Transverse colon (tissue), 4 donors: ENCODE measurements at places on chromosomes 13 and 19.

GRCh38 chr19:50820086-50820485 lies 3.5 kb downstream of the KLK1 start:
- DNase-seq = peak; percentile 43

GRCh38 chr19:20186174-20186573 lies 19.2 kb downstream of the ZNF486 start:
- DNase-seq = no peak

- no peak for DNase-seq
Measured at GRCh38 chr13:112952759-112953551, 16.1 kb upstream of the MCF2L start.

- no peak for DNase-seq
Measured at GRCh38 chr13:23806874-23807526, 82.2 kb downstream of the MIPEP start.

DNA sequence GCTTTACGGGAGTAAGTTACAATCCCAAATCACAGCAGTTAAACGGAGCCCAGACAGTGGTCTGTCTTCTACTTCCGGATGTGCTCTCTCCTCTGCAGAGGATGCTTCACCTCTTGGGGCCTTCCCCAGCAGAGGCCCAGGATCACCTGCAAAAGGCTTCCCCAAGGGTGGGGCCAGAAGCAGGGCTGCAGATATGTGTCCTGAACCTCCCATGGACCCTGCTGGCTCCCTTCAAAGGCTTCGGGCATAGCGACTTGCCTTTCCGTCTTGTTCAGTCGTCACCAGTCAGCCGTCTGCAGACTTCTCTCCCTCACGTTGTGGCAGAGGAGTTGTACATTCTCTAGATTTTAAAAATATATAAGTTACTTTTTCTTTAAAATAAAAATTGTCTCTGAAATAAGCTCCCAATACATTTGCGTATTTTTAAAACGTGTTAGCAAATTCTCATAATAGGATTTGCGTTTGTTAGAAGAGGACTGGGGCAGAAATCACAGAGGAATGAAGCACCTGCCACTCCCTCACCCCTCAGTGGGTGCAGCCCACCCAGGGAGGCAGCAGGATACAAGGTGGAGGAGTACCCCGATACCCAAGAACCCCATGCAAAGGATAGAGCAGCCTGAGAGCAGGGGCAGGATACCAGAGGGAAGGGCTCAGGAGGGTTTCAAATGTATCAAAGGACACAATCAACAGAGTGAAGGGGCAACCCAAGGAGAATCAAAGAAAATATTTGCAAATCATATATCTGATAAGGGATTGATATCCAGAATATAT lies 22.9 kb upstream of the MEDAG start:
- DNase-seq = no peak

DNA sequence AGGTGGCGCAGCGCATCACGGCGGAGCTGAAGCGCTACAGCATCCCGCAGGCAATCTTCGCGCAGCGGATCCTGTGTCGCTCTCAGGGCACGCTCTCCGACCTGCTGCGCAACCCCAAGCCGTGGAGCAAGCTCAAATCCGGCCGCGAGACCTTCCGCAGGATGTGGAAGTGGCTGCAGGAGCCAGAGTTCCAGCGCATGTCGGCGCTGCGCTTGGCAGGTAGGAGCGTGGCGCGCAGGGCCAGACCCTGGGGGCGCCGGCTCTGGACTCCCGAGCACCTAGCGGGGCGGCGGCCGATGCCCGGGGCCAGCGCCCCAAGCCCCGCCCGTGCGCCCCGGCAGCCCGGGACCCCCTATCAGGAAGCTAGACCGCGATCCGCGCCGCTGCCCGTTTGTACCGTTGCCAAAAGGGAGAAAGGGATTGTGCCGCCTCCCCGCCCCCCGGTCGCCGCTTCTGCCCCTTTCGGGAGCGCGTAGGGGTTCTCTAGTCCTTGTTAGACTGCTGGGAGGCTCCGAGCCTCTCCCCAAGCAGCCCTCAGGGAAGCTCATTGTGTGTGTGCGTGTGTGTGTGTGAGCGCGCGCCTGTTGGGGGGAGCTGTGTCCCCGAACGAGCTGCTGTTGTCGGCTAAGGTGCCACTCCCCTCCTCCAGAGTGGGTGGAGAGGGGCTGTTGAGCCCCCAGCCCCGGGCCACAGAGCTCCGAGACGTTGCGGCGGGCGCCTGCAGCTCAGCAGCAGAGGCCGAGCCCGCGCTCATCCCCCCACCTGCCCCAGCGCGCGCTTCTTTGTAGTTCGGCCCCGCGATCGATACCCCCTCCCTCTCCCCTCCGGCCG lies 1.5 kb downstream of the ONECUT3 start:
- DNase-seq = no peak

- no peak for DNase-seq
Measured at GRCh38 chr13:66996503-66996902, 233.6 kb downstream of the PCDH9 start.

GRCh38 chr13:39038569-39039030 lies 344 bp downstream of the NHLRC3 start:
- peak; percentile 35 for DNase-seq

DNA sequence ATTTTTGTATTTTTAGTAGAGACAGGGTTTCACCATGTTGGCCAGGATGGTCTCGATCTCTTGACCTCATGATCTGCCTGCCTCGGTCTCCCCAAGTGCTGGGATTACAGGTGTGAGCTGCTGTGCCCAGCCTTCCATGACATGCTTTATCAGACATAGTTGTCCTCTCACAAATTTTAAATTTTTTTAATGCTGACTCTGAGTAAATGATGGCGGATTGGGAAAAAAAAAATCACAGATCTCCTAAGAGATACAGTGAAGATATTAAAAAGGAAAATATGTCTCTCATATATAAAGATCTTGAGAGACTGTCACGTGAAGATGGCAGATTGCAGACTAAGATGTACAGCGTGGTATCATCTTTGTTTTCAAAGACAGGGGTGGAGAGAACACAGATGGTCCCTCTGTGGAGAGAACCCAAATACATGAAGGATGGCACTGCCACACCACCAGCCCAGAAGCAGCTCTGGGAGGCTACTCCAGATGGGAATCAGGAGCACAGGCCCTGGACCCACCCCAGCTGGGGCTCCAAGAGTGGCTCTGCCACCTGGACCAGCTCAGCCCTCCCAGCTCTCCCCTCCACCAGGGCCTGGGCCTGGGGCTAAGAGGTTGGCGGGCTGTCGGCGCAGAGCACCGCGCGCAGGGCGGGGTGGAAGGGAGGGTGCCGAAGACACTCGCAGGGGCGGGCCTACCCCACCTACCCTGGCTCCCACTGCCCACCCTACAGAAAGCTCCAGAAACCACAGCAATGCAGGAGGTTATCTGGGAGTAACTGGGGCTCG lies 20.0 kb upstream of the CCNP start:
- no peak for DNase-seq

DNA sequence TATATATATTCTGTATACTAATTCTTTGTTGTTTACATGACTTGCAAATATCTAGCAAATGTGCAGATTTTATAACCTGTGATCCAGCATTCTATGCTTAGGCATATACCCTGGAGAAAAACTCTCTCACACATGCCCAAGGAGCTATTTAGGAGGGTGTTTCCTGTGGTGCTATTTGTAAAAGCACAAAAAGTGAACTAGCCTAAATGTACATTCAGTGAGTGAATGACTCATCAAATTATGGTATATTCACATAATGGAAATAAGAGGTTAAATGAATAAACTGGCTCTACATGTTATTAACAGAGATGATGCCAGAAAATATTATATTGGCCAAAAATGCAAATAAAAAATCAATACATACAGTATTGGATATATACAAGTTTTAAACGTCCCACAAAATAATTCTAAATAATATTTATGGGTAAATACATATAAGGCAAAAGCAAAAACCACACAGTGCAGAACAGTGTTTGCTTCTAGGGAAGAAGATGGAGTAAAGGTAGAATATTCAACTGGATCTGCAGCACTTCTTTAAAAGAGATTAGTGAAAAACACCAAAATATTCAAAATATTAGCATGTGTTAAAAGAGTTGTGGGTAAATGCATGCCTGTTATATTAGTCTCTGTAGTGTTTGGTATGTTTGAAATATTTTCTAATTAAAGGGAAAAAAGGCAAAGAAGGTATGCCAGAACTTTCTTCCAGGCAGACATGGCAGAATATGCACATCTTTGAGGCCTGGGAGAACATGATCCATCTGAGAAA lies 344.7 kb downstream of the KLF5 start:
- no peak for DNase-seq

DNA sequence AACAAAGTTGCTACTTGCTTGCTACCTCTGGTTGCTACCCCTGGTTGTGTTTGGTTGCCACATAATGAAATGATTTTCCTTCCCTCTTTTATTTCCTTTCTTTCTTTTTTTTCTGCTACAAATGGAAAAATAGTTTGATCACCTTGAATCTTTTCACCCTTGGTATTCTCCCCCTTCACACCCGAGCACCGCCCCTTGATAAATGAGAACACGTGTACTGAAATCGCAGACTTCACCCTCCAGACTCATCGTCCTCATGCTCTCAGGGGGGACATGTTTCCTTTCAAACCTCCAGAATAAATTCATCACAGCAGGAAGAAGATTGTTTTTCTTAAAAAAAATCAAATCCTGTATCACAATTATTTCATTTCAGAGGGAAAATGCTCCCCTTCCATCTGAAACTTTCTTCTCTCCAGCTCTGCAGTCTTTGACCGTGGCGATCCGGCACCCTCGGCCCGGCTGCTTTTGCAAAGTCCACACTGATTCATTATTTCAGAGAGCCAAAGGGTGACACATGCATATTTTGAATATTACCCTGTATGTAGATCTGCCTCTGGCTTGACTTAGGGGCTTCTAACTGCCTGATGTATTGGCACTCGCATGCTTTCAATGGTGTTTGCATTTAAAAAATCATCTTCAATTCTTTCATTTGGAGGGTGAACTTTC lies 222.6 kb upstream of the MAB21L1 start:
- no peak for DNase-seq

- peak; percentile 92 for DNase-seq
Measured at GRCh38 chr19:43526884-43527859, at the start of gene ETHE1. Gene ETHE1, minus strand, starts transcription at chr19:43527201. Its CDS starts 24 bp downstream, at chr19:43527177.

GRCh38 chr13:24625331-24625731 lies 54.9 kb upstream of the ATP12A start:
- DNase-seq = no peak

DNA sequence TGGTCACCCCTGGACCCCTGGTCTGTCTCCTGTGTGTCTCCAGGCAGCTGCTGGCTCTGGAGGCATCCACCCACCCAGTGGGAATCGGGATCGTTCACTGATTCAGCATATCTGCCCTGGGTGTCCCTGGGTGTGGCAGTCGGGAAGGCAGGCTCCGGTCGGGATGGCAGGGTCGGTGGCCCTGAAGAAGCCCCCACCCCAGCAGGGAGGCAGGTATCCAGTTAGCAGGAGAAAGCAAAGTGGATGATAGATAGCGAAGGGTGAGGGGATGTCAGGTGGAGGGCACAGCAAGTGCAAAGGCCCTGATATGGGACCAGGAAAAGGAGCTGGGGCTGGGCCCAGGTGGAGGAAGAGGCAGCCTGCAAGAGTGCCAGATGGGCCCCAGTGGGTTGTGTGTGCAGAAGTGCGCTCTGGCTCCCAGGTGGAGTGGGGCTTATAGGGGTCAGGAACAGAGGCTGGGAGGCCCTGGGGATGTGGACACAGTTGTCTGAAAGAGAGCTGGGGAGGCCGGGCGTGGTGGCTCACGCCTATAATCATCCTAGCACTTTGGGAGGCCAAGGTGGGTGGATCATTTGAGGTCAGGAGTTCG lies 2.3 kb downstream of the SSBP4 start:
- no peak for DNase-seq

DNA sequence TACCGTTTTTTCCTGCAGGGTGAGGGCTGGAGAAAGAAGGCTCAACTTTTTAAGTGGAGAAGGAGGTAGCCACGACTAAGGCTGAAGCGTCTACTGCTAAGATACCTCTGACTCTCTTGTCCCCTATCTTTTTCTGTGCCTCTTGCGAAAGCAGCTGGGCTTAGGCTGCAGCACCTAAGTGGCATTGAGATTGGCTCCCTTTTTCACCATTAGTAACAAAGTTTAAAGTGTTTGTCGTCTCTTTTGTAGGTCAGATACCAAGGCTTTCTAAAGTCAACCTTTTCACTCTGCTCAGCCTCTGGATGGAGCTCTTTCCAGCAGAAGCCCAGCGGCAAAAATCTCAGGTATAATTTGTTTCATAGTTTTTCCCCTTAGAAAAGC lies 887 bp downstream of the CDADC1 start:
- no peak for DNase-seq

DNA sequence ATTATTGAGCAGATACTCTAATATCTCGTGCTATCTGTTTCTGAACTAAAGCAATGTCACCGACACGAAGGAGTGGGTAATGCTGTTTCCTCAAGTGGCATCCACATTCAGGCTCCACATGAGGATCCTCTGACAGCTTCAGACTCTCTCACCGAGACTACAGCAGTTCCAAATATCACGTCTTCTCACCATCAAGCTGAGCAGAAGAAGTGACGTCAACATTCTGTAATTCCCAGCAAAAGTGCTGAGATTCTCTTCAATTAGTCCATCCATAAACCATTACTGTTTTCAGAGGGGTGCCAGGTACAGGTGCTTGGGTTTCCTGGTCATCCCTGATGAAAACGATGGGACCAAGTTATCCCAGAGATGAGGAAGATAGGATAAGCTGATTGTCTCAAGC lies 110.0 kb upstream of the DACH1 start:
- DNase-seq = no peak

DNA sequence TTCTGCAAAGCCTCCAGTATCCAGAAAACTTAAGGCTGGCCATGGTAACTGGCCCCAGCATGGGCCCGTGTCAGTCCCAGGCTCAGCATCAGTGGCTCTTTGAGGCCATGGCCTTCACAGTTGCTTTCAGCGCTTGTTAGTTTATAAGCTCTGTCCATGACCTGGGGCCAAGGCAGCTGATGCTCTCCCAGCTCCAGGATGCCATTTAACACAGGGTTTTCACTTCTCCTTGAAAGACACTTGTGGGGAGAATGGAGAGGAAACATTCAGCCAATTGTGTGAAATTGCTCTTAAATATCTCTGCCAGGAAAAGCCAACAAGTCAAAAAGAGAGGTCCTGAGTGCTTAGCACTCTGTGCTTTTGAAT lies 321.3 kb downstream of the FOXO1 start:
- DNase-seq = no peak

DNA sequence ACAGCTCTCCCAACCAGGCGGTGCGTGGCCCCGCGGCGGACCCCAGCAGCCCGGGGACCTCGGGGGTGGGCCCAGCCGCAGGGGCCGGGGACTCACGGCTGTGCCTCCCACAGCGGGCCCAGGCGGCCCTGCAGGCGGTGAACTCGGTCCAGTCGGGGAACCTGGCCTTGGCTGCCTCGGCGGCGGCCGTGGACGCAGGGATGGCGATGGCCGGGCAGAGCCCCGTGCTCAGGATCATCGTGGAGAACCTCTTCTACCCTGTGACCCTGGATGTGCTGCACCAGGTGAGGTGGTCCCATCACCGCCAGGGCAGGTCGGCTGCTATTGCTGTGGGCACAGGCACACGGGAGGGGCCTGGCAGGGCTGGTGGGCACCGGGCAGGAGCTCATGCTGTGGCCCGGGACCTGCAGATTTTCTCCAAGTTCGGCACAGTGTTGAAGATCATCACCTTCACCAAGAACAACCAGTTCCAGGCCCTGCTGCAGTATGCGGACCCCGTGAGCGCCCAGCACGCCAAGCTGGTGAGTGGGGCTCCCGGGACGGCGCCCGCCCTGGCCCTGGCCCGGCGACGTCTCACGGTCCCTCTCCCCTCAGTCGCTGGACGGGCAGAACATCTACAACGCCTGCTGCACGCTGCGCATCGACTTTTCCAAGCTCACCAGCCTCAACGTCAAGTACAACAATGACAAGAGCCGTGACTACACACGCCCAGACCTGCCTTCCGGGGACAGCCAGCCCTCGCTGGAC lies 7.3 kb downstream of the PTBP1 start:
- no peak for DNase-seq
